HFFc6 (cell line): ENCODE measurements at places on chromosomes 3 and 15. TPM values are rescaled to one million over a fixed set of nuclear protein-coding genes. Genes with fewer than 3 reads are reported as not detected.
A peak's percentile ranks its signal among the peaks of the same experiment; 100 is the strongest.

GRCh38 chr15:73777741-73778140 is 24.6 kb upstream of the INSYN1 start:
- H3K4me3 ChIP-seq = no peak overlapping the region
- peaks cover 19% of the 10 kb centered on the region for H3K4me1 ChIP-seq
- DNase-seq = no peak
- peaks cover 20% of the 10 kb centered on the region for H3K27me3 ChIP-seq
- H3K36me3 ChIP-seq = no peaks in the 10 kb centered on the region

GOLGA8T gene
- not detected in 3 replicates for total RNA-seq

HESX1 gene
- total RNA-seq = not detected in 3 replicates

DNA sequence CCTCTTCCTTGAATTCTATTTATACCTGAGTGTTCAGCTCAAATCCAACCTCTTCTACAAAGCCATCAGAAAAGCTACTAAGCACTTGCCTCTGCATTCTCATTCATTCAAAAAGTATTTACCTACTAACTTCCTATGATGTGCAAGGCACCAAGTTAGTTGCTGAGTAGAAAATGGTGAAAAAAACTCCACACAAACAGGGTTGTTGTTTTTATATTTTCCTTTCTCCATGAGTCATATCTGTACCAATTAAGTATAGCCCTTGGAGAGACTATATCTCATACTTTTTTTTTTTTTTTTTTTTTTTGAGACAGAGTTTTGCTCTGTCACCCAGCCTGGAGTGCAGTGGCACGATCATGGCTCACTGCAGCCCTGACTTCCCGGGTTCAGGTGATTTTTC is 67.7 kb downstream of the IGF2BP2 start:
- H3K4me1 ChIP-seq = peaks cover 62% of the 10 kb centered on the region
- peaks cover 6% of the 10 kb centered on the region for H3K27me3 ChIP-seq
- H3K36me3 ChIP-seq = peaks cover 45% of the 10 kb centered on the region
- no peak overlapping the region; the same call in 1 of the 2 replicates for H3K4me3 ChIP-seq
- H3K27ac ChIP-seq = peak overlapping the region; percentile 38

DNA sequence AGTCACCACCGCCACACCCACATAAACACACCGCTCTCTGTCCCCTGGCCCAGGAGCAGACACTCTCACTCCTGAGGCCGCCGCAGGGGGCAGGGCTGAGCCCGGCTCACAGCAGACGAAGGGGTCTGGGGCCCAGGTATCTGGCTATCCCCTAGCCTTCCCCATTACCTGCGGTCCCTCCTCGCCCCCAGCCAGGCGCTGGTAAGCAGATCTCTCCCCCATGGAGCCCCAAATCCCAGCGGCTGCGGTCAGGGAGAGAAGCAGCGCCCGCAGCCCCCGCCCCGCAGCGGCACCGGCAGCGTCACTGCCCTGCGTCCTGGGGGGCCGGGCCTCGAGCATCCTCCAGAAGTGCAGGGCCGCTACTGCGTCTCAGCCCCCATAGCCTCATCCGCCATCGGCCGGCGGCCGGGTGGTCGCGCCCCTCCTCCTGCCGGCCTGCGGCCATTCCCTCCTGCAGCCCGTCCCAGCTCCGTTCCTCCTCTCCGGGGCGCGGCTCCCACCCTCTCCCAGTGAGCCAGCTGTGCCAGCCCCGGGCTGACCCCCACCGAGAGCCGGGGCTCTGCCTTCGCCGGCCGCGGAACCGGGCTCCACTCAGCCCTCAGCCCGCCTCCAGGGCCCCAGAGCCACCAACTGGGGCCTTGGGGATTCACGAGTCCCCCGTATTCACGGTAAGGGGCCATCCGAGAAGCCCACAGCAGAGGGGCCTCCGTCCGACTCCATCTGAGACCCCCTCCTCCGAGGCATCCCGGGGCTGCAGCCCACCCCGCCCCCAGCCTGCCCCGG is 13.1 kb downstream of the TNK2 start:
- H3K4me3 ChIP-seq = peak overlapping the region; percentile 97
- no peaks in the 10 kb centered on the region for H3K36me3 ChIP-seq
- H3K27ac ChIP-seq = peak overlapping the region; percentile 94

FAM43A gene
- 11.5 to 27.5 TPM (median 12.2 TPM) in 3 replicates for total RNA-seq

- peak overlapping the region; percentile 97 for H3K27ac ChIP-seq
- H3K4me1 ChIP-seq = peaks cover 34% of the 10 kb centered on the region
- peak overlapping the region; percentile 99 for H3K4me3 ChIP-seq
- peak; percentile 52 for DNase-seq
Observed at GRCh38 chr3:97822359-97822775, 556 bp downstream of the CRYBG3 start.

DNA sequence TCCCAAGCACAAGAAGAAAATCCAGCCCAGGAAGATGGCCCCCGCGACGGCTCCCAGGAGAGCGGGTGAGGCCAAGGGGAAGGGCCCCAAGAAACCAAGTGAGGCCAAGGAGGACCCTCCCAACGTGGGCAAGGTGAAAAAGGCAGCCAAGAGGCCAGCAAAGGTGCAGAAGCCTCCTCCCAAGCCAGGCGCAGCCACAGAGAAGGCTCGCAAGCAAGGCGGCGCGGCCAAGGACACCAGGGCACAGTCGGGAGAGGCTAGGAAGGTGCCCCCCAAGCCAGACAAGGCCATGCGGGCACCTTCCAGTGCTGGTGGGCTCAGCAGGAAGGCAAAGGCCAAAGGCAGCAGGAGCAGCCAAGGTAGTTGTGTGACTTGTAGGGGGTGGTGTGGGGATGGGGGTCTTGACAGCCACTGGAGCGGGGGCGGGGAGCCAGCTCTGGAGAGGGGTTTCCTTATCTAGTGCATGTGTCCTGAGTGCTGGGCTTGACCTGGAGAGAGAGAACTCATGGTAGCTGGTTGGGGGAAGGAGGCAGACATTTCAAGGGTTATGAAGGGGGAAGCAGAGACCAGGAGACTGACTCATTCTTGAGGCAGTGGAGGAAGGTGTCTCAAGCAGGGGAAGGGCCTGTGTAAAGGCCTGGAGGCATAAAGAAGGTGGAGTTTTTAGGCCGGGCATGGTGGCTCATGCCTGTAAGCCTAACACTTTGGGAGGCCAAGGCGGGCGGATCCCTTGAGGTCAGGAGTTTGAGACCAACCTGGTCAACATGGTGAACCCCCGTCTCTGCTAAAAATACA is 6.2 kb downstream of the H1-8 start:
- H3K27me3 ChIP-seq = peaks cover 4% of the 10 kb centered on the region
- H3K27ac ChIP-seq = peak overlapping the region; percentile 50
- H3K36me3 ChIP-seq = no peaks in the 10 kb centered on the region
- peaks cover 25% of the 10 kb centered on the region for H3K4me1 ChIP-seq

- peaks cover 3% of the 10 kb centered on the region; the same call in 1 of the 2 replicates for H3K27me3 ChIP-seq
- H3K4me3 ChIP-seq = no peak overlapping the region
- H3K4me1 ChIP-seq = peaks cover 9% of the 10 kb centered on the region
- DNase-seq = no peak
Observed at GRCh38 chr3:65988411-65989180, 50.1 kb downstream of the MAGI1 start.

GRCh38 chr15:62050115-62050514 is 10.1 kb downstream of the VPS13C start:
- H3K27ac ChIP-seq = no peak overlapping the region
- H3K4me3 ChIP-seq = no peak overlapping the region
- peaks cover 4% of the 10 kb centered on the region for H3K36me3 ChIP-seq
- H3K4me1 ChIP-seq = peaks cover 16% of the 10 kb centered on the region; the same call in 1 of the 2 replicates
- no peaks in the 10 kb centered on the region for H3K27me3 ChIP-seq

LDHAL6B gene
- total RNA-seq = not detected in 2 replicates

GRCh38 chr3:172391592-172392302 is 56.5 kb downstream of the GHSR start:
- no peak overlapping the region for H3K4me3 ChIP-seq
- DNase-seq = no peak
- peaks cover 12% of the 10 kb centered on the region for H3K4me1 ChIP-seq
- H3K36me3 ChIP-seq = peaks cover 19% of the 10 kb centered on the region
- H3K27ac ChIP-seq = no peak overlapping the region; the same call in 1 of the 2 replicates

GPR27 gene
- not detected in 3 replicates for total RNA-seq

DNA sequence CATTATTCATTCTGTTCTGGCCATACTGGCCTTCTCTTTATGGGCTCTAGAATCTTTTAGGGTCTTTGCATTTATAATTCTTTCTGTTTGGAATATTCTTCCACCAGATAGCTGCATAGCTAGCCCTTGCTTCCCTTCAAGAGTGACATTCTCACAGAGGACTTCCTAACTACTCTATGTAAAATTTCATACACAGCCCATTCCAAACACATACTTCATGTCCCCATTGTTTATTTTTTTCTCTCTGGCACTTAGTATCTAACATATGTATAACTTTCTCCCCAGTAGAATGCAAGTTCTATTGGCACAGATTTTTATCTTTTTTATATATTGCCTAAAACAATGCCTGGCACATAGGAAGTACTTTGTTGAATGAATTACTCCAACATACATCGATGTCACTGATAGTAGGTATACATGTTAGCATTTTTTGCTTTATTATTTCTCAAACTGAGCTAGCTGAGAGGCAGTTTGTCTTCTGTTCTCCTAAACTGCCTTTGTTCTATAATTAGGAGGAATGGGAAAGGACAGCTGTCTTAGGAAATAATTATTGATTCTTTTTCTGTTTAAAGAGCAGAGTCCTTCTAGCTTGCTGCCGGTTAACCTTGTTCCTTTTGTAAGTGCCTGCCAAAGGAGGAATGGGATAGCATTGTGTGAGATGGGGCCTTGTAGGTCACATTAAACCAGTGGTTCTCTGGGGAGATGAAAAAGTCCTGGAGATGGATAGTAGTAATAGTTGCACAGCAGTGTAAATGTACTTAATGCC is 7.9 kb downstream of the FAM162A start:
- H3K27me3 ChIP-seq = no peaks in the 10 kb centered on the region
- peaks cover 40% of the 10 kb centered on the region for H3K4me1 ChIP-seq
- no peak overlapping the region for H3K4me3 ChIP-seq
- no peak overlapping the region for H3K27ac ChIP-seq
- no peaks in the 10 kb centered on the region for H3K36me3 ChIP-seq

DNA sequence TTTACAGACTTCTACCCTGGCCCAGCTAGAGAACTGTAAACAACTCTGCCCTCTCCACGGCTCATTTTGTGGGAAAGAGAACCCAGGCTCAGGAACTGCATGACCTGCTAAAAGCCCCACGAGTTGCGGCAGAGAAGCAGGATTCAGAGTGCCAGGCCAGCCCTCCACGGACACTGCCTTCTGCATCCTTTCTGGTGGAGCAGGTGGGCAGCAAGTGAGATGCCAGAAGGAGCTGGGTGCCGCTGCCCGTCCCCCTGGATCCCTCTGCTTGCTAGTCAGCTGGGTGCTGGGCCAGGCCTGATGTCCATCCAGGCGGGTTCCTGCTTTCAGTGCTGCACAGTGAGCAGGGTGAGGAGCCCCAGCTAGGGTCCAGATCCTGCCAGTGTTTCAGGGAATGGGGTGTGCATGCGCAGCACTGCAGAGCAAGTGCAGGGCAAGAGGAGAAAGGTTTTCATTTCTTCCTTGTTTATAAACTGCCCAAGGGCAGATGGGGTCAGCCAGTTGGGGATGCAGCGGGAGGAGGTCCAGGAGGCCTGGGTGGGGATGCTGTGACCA is 5.2 kb upstream of the RAB43 start:
- no peak overlapping the region for H3K27ac ChIP-seq
- H3K4me1 ChIP-seq = peaks cover 15% of the 10 kb centered on the region
- DNase-seq = no peak
- H3K4me3 ChIP-seq = no peak overlapping the region
- peaks cover 11% of the 10 kb centered on the region for H3K36me3 ChIP-seq

DNA sequence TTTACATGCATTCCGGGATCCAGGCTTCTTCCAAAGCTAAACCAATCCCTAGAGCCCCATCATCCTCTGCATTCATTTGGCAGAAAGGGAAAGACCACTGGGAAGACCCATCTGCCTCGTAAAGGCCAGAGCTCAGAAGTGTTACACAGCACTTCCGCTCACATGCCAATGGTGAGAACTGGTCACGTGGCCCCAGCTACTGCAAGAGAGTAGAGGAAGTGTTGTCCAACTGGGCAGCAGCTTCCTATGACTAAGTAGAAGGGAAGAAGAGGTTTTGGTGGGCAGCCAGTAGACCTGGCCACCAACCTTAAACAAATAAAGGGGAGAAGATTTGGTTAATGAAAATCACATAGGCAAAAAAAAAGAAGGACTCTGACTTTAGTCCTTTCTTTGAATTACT is 74.4 kb upstream of the PPP2R3A start:
- no peak overlapping the region for H3K27ac ChIP-seq
- H3K4me1 ChIP-seq = peaks cover 52% of the 10 kb centered on the region
- no peak for DNase-seq
